Cardiac muscle cell (in vitro differentiated cells and primary cell): ENCODE measurements at places on chromosomes 11 and 22.

GRCh38 chr11:71119656-71120269 is 132.6 kb downstream of the SHANK2 start:
- no peak for DNase-seq
- H3K36me3 ChIP-seq: no peaks in the 10 kb centered on the region
- no peak overlapping the region for H3K27ac ChIP-seq
- H3K4me3 ChIP-seq: no peak overlapping the region

DNA sequence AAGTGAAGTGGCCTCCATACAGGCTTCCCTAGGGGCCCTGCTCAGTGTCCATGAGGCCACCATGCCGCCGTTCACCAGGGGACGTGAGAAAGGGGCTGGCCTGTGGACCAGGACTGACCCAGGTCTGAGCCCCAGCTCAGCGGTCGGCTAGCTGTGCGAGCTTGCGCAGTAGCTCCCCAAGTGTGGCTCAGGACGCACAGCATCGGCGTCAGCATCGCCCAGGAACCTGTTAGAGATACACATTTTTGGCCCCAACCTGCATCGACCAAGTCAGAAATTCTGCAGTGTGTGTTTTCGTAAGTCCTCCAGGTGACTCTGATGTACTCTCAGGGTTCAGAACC is 429 bp downstream of the TP53AIP1 start:
- no peak overlapping the region for H3K4me3 ChIP-seq
- H3K27me3 ChIP-seq: no peaks in the 10 kb centered on the region
- H3K27ac ChIP-seq: no peak overlapping the region
- H3K36me3 ChIP-seq: no peaks in the 10 kb centered on the region

DNA sequence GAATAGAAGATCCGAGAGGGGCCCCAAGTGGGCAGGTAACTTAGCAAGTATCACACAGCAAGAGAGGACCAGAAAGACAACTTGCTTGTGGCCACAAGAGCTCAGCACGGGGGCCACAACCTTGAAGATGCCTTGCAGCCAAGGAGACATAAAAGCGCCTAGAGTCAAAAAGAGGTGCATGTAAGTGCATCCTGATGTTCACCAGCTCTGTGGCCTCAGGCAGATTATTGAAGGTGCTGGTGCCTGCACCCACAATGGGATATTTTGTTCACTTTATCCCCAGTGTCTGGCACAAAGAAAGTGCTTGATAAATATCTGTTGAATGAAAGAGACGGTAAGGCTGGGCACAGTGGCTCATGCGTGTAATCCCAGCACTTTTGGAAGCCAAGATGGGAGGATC is 106.0 kb upstream of the ASPHD2 start:
- no peak overlapping the region for H3K27ac ChIP-seq
- H3K27me3 ChIP-seq: no peaks in the 10 kb centered on the region
- H3K36me3 ChIP-seq: no peaks in the 10 kb centered on the region
- no peak overlapping the region for H3K4me3 ChIP-seq
- no peaks in the 10 kb centered on the region for H3K4me1 ChIP-seq

DNA sequence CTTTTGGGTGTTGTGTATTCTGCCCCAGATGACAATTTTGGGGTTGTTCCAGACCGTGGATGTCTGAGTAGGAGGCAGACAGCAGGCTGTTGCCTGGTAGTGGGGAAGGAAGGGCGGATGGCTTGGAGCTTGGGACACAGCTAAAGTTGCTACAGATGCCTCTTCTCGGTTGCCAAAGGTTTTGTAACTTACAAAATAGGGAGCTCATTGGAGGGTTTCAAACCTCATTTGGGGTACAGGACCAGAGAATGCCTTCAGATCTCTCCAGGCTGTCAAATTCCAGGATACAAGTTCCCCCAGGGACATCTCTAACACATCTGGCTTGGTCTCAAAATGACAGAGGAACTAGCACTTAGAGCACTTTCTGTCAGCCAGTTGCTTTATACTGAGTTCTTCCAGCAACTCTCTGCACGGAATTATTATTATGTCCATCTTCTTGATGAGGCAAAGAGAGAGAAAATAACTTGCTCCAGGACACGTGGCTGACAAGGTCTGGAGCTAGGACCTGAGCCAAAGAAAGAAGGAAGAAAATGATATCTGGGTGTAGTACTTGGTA is 56.0 kb downstream of the SLC1A2 start:
- H3K27me3 ChIP-seq: no peaks in the 10 kb centered on the region
- H3K4me3 ChIP-seq: no peak overlapping the region
- no peak for DNase-seq

DNA sequence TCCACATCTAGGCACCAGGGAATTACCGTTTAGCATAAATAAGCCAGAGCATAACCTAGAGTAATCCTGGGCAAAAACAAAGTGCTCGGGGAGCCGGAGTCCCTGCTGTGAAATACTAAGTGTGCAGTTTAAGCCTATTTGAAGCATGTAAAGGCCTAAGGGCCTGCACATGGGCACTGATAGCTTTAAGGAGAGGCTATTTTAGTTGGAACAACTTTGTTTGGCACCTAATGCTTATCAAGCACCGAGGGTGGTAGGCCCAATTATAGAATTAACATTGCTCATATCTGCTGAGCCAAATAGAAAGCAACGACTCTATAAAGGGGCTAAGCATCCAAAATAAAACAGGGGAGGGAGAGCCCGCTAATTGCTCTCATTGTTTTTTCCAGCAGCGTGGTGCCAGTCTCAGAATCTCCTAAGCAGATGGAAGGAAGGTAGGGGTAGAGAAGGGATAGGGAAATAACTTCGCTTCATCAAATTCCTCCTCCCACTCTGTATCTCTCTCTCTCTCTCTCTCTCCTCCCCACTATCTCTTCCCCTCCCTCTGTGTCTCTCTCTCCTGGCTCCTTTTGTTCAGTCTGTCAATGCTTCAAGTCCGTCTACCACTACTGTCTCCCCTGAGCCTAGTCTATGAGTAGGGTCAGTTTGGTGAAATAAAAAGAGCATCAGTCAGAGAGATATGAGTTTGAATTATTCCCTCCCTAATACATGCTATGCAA is 292.8 kb downstream of the NXPE2 start:
- H3K4me3 ChIP-seq: no peak overlapping the region
- no peaks in the 10 kb centered on the region for H3K36me3 ChIP-seq
- DNase-seq: no peak
- no peaks in the 10 kb centered on the region for H3K27me3 ChIP-seq
- H3K27ac ChIP-seq: no peak overlapping the region
- no peaks in the 10 kb centered on the region for H3K4me1 ChIP-seq

- no peak for DNase-seq
- H3K27ac ChIP-seq: no peak overlapping the region
- no peaks in the 10 kb centered on the region for H3K4me1 ChIP-seq
- H3K27me3 ChIP-seq: no peaks in the 10 kb centered on the region
- no peaks in the 10 kb centered on the region for H3K36me3 ChIP-seq
- H3K4me3 ChIP-seq: no peak overlapping the region
Observed at GRCh38 chr11:112513417-112513816, 252.8 kb upstream of the PLET1 start.

DNA sequence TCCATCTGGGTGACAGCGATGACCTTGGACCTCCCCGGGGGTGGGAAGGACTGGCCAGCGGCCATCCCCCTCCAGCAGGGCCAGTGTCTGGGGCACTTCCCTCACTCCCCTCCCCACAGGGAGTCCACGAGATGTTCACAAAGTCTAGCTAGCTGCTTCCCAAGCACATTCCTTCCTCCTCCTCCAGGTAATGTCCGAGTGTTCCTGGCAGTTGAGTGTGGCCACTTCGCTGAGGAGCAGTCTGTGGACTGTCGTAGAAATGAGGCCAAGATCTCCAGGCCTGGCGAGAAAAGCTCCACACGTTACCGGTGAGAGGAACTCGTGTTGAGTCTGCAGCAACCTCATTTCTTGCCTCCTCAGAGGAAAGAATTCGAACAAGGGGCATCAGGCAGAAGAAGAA is 425.5 kb downstream of the BRD1 start:
- no peak overlapping the region for H3K4me3 ChIP-seq
- no peak overlapping the region for H3K27ac ChIP-seq
- no peak for DNase-seq
- no peaks in the 10 kb centered on the region for H3K4me1 ChIP-seq
- no peaks in the 10 kb centered on the region for H3K36me3 ChIP-seq

DNA sequence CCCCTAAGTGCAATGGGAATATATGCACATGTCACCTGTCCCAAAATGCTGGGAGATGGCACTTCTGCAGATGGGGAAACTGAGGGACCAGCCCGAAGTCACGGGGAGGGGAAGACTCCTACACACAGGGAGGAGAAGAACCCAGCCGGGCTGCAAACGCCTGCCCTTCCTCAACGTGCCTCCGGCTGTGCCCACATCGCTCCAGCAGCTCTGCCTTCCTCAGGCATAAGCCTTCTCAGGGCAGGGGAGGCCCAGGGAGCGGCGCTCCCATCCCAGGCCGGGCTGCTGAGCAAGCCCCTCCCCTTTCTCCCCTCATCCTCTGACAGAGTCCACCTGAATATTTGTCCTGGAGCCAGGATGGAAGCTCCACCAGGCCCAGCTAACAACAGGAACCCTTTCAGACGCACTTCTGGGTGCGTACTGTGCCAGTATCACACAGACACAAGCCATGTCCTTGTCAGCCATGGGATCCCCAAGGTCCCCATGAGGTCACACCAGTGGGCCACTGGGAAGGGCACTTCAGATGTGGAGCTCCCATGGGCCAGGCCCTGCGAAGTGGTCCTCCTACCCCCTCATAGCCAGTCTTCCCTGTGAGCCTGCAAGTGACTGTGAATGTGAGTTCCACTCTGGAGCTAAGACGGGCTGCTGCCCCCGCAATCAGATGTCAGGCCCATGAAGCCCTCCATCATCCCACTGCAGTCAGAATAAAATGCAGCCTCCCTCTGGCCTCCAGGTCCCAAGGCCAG is 2.5 kb upstream of the CD81 start:
- peak overlapping the region; percentile 61 for H3K27ac ChIP-seq
- H3K27me3 ChIP-seq: no peaks in the 10 kb centered on the region
- H3K4me1 ChIP-seq: peaks cover 16% of the 10 kb centered on the region
- H3K4me3 ChIP-seq: no peak overlapping the region
- DNase-seq: no peak

- H3K27ac ChIP-seq: no peak overlapping the region
- no peak for DNase-seq
- H3K27me3 ChIP-seq: no peaks in the 10 kb centered on the region
Observed at GRCh38 chr11:24900960-24901549, 404.2 kb downstream of the LUZP2 start.

- no peaks in the 10 kb centered on the region for H3K27me3 ChIP-seq
- H3K27ac ChIP-seq: no peak overlapping the region
- H3K36me3 ChIP-seq: no peaks in the 10 kb centered on the region
- DNase-seq: peak; percentile 64
Observed at GRCh38 chr22:19291218-19291579, 320 bp downstream of the CLTCL1 start.

- H3K27ac ChIP-seq: no peak overlapping the region
- no peak for DNase-seq
- H3K27me3 ChIP-seq: no peaks in the 10 kb centered on the region
- no peak overlapping the region for H3K4me3 ChIP-seq
Observed at GRCh38 chr11:21412652-21413383, 743.4 kb downstream of the NELL1 start.

- no peaks in the 10 kb centered on the region for H3K4me1 ChIP-seq
- DNase-seq: peak; percentile 15
- H3K4me3 ChIP-seq: no peak overlapping the region
- no peaks in the 10 kb centered on the region for H3K27me3 ChIP-seq
- H3K27ac ChIP-seq: no peak overlapping the region
Observed at GRCh38 chr11:81420668-81421250, 1312.9 kb downstream of the FAM181B start.

DNA sequence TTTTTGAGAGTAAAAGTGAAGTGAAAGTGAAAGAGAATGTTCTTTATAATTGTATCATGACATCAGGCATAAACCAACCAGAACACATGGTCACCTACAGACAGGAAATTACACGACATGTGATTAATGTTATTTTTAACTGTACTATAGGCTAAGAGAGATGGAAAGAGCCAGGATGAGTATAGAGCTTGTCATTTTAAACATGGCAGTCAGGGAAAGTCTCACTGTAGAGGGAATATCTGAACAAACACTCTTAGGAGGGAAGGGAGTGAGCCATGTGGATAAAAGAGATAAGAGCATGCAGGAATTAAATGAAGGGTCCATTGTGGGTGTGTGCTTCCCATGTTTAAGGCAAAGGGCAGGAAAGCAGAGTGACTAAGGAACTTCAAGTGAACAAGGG is 599.1 kb upstream of the FAT3 start:
- no peak overlapping the region for H3K27ac ChIP-seq
- no peaks in the 10 kb centered on the region for H3K4me1 ChIP-seq
- H3K27me3 ChIP-seq: no peaks in the 10 kb centered on the region
- no peaks in the 10 kb centered on the region for H3K36me3 ChIP-seq

- H3K27ac ChIP-seq: peak overlapping the region; percentile 98
- no peaks in the 10 kb centered on the region for H3K27me3 ChIP-seq
- H3K4me3 ChIP-seq: no peak overlapping the region
- peaks cover 15% of the 10 kb centered on the region for H3K4me1 ChIP-seq
Observed at GRCh38 chr22:46139895-46140350, 10.4 kb upstream of the PPARA start.

DNA sequence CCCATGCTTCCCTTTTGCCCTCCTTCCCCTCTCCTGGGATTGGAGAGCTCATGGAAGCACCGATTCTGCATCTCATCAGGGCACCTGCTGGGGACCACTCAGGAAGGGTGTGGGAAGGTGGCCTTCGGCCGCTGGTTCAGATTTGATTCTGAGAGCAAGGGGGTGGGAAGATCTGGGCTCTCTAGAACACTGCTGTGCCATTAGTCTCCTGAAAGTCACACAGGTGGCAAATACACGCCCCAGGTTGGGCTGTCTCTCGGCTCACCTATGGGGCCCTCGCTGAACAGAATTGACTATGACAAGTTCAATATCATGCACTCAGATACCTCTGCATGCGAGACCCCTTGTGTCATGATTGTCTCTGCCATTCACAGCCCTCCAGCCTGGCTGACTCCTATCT is 12.8 kb upstream of the APOBEC3A start:
- H3K4me3 ChIP-seq: no peak overlapping the region
- no peak overlapping the region for H3K27ac ChIP-seq
- no peaks in the 10 kb centered on the region for H3K4me1 ChIP-seq
- no peaks in the 10 kb centered on the region for H3K36me3 ChIP-seq
- H3K27me3 ChIP-seq: no peaks in the 10 kb centered on the region
- no peak for DNase-seq

DNA sequence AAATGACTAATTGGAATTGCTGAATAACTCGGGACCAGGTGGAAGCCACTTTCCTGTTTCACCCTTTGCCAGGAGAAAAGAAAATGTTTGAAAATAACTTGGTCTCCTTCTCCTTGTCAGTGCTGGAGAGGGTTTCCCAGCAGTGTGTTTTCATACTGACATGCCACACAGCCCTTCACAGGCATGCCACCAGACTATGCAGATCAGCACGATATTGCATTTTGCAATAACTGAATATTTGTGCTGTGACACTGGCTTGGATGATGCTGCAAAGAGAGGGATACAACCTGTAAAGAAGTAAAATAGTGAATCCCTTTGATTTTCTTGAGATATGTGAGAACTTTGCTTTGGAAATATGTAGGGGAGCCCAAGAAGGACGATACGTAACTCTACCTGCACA is 200.0 kb upstream of the NAV2 start:
- no peaks in the 10 kb centered on the region for H3K36me3 ChIP-seq
- no peak overlapping the region for H3K4me3 ChIP-seq
- no peak overlapping the region for H3K27ac ChIP-seq
